Non-pigmented ciliary epithelial cell (primary cell): ENCODE measurements at places on chromosomes 4 and X.

- DNase-seq, result no peak
These were observed 34.4 kb upstream of the EFNB1 start for GRCh38 chrX:68794461-68794860.

- no peak for DNase-seq
These were observed 73.3 kb downstream of the TSPAN7 start for GRCh38 chrX:38634665-38635064.

DNA sequence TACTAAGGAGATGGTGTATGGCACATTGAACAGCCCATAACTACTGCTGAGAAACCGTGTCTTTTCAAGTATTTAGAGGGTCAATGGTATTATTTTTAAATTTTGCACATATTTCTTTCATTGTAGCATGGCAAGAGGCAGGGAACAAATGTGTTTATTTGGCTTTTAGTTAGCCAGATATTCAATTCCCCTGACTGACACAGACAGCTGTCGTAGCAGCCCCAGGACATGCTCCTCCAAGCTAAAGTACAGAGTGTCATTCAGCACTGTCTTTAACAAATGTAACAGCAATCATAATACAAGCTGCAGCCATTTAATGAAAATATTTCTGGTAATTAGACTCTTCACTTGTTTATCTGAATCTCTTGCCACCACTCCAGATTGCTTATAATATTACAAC, 687.1 kb downstream of the KLHL13 start:
- DNase-seq, result no peak

- no peak for DNase-seq
These were observed 392.1 kb upstream of the FRG1 start for GRCh38 chr4:189548484-189549125.

DNA sequence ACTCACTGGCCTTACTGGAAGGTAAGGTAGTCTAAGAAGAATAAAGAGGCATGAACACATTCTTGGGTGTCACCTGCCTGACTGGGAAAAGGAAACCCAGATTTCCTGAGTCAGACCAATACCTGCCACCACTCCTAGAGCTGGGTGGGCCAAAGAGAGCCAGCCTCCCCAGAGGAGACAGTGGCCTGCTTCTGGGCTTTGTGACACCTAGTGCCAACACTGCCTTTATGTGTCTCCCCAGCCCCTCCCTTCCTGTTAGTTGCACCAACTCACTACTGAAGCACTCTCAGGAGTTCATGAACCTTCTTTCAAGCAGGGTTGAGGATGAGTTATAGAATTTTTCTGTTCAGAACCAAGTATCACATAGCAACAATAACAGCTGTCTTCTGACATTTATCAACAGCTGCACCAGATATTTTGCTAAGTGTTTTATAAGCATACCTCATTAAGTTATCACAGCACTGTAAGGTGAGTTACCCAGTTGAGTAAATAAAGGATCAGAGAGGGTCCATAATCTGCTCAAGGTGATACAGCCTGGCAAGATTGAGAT, 77.6 kb upstream of the ETNPPL start:
- no peak for DNase-seq

DNA sequence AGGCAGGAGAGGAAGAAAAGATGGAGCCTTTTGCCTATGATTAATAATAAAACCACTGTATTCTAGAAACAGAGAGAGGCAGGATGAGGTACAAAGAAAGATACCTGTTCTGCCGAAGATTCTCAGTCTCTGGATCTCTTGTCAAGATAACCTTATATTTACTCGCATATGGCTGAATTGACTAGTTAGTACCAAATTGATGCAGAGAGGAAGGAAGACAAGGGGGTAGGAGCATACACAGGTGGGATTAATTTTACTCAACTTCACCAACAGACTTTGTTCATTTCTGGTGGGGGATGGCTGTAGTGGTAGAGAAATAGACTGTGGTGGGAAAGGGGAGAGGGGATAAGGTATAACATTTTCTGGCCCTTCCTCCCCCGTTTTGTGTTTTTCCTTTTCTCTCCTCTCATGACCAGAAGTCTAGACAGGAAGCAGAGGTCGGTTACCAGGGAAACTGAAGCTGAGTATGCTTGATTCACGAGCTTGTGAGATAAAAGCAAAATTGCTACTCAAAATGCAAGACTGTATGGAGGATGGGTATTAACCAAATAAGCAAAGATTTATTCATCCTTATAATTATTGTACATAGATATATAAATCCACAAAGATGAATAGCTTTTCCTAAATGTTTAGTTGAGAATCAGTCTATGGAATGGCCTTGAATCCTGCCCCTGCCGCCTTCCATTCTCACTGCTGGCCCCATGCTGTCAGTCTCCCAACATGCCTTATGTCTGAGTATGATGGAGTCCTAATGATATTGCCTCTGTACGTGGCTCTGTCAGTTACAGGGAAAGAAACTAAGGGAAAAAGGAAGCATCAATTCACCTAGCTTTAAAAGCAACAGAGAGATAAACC, 17.8 kb upstream of the PAGE2B start:
- no peak for DNase-seq

DNA sequence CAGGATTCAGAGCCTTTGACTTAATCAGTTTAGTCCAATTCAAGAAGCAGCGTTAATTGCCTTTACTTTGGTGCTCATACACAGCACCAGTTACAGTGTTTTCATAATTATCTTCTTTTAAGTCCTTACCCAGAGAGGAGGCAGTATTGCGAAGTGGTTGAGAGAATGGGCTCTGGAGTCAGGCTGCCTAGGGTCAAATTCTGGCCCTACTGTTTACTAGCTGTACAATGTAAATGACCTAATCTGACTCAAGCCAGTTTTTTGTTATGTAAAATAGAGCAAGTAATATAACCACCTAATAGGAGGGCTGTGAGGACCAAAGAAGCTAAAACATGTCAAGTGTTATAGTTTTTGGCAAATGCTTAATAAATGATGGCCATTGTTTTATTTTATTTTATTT, 27.6 kb downstream of the WDR44 start:
- DNase-seq, result no peak

DNA sequence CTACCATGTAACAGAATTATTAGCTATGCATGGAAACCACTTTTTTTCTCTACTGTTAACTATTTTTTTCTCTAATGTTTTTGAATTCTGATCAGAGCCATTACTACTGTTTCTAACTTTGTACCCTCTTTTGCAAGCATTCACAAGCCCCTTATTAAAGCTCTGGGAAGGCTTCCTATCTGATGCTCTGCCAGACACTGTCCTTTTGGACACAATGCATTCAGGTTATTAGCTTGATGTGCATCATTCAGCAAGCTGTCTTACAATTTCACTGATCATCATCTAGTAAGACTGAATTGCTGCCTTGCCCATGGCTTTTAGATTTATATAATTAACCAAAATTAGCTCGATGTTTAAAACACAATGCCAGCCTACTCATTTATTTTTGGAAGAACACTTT, 155.1 kb downstream of the NR3C2 start:
- no peak for DNase-seq

- no peak for DNase-seq
These were observed 58.5 kb downstream of the ACOX3 start for GRCh38 chr4:8381814-8382581.

- DNase-seq, result no peak
These were observed 178.9 kb downstream of the MGST2 start for GRCh38 chr4:139844459-139845036.

DNA sequence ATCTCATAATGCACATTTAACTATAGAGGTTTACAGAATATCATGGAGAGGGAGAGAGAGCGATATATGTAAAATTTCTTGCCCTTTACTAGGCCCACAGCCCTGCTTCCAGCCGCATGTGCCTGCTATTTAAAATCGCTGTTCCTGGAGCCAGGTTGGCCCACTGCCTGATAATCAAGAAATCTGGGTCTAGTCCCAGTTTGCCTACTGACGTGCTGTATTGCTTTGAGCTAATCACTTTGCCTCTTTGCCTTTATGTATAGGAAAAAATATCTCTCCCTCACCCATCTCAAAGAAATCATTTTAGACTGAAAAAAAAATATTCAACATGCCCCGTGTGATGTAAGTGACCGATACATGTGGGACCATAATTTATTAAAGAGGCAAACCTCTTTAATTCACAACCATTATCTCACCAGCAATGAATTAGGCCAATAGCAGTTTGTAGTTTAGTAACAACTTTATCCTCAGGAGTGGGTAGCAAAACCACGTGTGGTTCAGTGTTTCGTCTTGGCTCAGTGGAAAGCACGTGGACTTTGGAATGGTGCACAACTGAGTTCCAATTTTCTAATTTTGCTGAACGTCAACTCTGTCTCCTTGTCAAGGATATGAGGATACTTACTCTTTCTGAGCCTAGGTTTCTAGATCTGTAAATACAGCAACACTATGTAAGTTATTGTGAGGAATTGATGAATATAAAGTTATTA, 62.6 kb downstream of the GRXCR1 start:
- no peak for DNase-seq

DNA sequence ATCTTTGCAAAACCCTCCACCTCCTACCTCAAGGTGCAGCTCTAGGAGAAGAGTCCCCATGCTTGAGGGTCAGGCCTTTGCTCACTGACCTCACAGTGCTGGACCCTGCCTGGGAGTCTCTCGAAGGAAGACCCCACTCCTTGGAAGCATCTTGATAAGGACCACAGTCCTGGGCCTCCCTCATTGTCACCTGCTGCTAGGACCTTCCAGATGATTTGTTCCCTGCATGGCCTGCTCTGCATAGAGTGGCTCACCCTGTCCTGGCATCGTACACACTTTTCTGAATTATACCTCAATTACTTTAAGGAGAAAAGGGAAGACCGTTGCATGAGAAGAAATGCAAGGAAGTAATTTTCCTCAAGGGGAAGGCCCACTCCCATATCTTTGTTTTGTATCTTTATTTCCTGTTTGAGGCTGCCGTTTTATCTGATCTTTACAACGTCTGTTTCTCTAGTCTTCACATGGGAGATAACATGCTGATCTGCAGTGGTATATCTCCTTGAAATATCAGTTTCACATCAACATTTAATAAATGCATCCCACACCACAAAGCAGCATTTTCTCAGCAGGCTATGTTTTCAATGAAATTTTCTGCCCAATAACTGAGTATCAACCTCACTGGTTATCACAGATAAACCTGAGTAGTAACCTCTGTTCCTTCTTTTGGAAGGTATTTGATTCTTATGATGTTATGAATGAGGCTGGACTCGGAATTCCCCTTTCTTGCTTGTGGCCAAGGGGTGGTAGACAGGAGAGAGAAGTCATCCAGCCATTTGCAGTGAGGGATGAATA, 15.0 kb upstream of the AKAP17A start:
- DNase-seq, result no peak

GRCh38 chrX:4668802-4669536, 955.5 kb upstream of the PRKX start:
- DNase-seq, result no peak
